ENCODE measurements at places on chromosomes 1 and 21. TPM values are rescaled to one million over a fixed set of nuclear protein-coding genes. Genes with fewer than 3 reads are reported as not detected.

DNA sequence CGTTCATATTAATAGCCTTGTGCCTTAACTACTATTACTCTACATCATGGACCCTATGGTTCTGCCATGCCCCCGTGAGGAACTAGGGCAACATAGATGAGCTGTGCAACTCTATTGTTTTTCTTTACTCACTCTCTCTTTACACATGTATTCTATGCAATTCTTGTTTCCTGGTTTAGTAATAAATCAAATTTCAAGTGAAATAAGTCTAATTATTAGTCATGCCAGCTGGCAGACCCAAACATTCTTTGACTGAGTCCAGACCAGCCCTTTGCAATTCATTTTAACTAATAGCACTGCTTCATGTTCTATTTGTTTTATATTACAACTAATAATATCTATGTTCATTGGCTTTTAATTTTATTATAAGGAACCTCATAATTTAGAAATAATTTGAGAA, 789.3 kb upstream of the ADAMTS5 start:
- no peaks in the 10 kb centered on the region for H3K27me3 ChIP-seq
- no peak for DNase-seq
- H3K4me3 ChIP-seq = no peak overlapping the region
- peaks cover under 1% of the 10 kb centered on the region for H3K4me1 ChIP-seq

DNA sequence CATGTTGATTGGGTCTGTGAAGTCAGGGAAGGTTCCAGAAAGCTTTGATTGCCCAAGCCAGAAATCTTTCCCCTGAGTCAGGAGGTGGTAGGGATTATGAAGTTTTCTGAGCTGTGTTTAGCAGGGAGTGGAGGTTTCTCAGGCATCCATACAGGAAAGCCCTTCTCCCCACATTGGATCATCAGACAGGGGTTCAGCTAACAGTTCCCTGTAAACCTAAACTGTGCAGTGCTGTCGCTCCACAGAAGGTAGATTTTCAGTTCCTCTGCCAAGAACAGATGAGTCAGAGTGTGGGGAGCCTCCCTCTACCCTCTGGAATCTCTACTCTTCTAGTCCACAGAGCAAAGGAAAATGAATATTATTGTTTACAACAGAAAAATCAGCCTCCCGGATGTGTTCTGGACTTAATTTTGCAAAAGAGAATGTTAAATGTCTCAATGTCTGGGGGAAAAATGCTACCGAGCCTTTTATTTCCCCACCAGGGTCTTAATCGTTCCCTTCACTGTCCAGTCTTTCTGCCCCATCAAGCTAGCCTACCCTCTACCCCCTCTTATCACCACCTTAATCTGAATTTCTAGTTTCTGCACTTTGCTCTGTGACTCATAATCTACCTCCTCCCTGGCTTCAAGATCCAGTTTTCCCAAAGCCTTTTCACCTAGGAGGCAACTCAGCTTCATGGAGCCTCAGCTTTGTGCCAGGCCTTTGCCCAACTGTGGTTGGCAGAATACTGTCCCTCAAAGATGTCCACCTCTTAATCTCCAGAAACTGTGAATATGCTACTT, 355.6 kb downstream of the PRDM2 start:
- peaks cover 4% of the 10 kb centered on the region for H3K4me1 ChIP-seq
- H3K36me3 ChIP-seq = no peaks in the 10 kb centered on the region
- peak overlapping the region; percentile 47 for H3K27ac ChIP-seq
- no peak overlapping the region for H3K4me3 ChIP-seq
- DNase-seq = peak; percentile 26
- H3K27me3 ChIP-seq = no peaks in the 10 kb centered on the region

GRCh38 chr1:155591770-155592169, 18.2 kb upstream of the MSTO1 start:
- no peaks in the 10 kb centered on the region for H3K27me3 ChIP-seq
- no peak overlapping the region for H3K4me3 ChIP-seq
- peak; percentile 74 for DNase-seq
- no peaks in the 10 kb centered on the region for H3K4me1 ChIP-seq

GRCh38 chr1:179812501-179813292, 64.9 kb downstream of the TOR1AIP2 start:
- no peak overlapping the region for H3K4me3 ChIP-seq
- no peak overlapping the region for H3K27ac ChIP-seq
- H3K4me1 ChIP-seq = peaks cover 7% of the 10 kb centered on the region
- no peak for DNase-seq

DNA sequence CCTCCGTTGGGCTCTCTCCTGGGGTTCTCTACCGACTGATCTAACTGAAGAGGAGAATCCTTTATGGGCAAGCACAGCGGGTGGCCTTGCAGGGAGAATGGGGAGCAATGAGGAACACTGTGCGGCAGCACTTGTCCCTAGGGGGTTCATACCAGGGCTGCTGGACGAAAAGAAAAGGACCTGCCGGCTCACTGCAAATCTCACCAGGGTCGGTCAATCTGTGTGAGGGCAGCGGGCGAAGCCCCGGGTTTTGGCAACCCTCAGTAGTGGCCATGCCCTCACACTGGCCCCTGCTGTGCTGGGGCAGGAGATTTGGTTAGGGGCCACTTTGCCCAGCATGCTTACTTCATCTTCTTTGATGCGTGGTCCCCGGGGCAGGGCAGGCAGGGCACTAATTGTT, 5.9 kb downstream of the LHX9 start:
- DNase-seq = no peak
- H3K27me3 ChIP-seq = peaks cover 82% of the 10 kb centered on the region
- no peak overlapping the region for H3K27ac ChIP-seq
- H3K36me3 ChIP-seq = no peaks in the 10 kb centered on the region
- H3K4me3 ChIP-seq = no peak overlapping the region

- no peaks in the 10 kb centered on the region for H3K36me3 ChIP-seq
- no peak for DNase-seq
- no peak overlapping the region for H3K4me3 ChIP-seq
- H3K27ac ChIP-seq = no peak overlapping the region
- H3K4me1 ChIP-seq = no peaks in the 10 kb centered on the region
- no peaks in the 10 kb centered on the region for H3K27me3 ChIP-seq
Observed at GRCh38 chr1:67390041-67390887, 39.9 kb downstream of the SERBP1 start.

Gene SLAMF7
- not detected for total RNA-seq
